ENCODE measurements at places on chromosomes 2 and 18. TPM values are rescaled to one million over a fixed set of nuclear protein-coding genes. Genes with fewer than 3 reads are reported as not detected.

The PDK1 gene
- 44.7 TPM for total RNA-seq

The MEIS1 gene
- 20.9 TPM for total RNA-seq

The CASP8 gene
- 1.1 TPM for total RNA-seq

The NEURL3 gene
- 1.1 TPM for total RNA-seq

The TEX44 gene
- not detected for total RNA-seq

The FLACC1 gene
- 16.1 TPM for total RNA-seq

The TSPYL6 gene
- total RNA-seq: 0.76 TPM
